ENCODE measurements at places on chromosomes 6 and 20. TPM values are rescaled to one million over a fixed set of nuclear protein-coding genes. Genes with fewer than 3 reads are reported as not detected.

Gene NRSN1
- not detected for polyA plus RNA-seq

Gene GPR63
- under 0.01 TPM for polyA plus RNA-seq

Gene PDYN
- polyA plus RNA-seq, result not detected

Gene PRL
- 0.16 TPM for polyA plus RNA-seq

Gene SLC29A1
- polyA plus RNA-seq, result 23.8 TPM

Gene PNPLA1
- 1.3 TPM for polyA plus RNA-seq

Gene ANKRD66
- 0.04 TPM for polyA plus RNA-seq

Gene APOM
- 8.9 TPM for polyA plus RNA-seq

Gene ANKEF1
- polyA plus RNA-seq, result 3.0 TPM

Gene TMEM63B
- polyA plus RNA-seq, result 13.2 TPM

Gene RNF217
- 2.8 TPM for polyA plus RNA-seq

Gene BACH2
- polyA plus RNA-seq, result 1.4 TPM

Gene MOG
- not detected for polyA plus RNA-seq

Gene HM13
- 124 TPM for polyA plus RNA-seq

Gene ZSCAN23
- not detected for polyA plus RNA-seq

Gene GJA10
- polyA plus RNA-seq, result not detected

Gene C6orf52
- polyA plus RNA-seq, result 1.6 TPM

Gene PNLDC1
- polyA plus RNA-seq, result 0.04 TPM

Data from small intestine (tissue), 16 donors.